Cerebellar cortex (tissue), 1 donor: ENCODE measurements at places on chromosomes 3 and 15.

- DNase-seq: no peak
Observed at GRCh38 chr3:125310623-125311081, 64.5 kb downstream of the ZNF148 start.

DNA sequence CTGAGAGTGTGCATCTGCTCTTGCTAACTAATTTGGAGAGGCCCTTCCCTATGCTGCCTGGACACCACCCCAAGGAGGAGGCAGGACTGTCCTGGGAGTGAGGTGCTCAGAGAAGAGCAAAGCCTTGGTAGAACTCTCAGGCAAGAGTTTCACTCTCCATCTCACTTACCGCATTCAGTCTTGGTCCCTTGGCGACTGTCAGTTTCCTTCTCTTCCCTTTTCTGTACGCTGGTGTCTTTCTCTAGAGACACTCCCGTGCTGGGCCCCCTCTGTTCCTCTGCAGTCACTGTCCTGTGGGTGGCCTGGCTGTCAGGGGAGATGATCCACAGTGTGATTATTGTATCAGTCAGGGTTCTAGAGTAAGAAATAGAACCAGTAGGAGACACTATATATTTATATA is 44.0 kb downstream of the IDH2 start:
- DNase-seq: no peak

DNA sequence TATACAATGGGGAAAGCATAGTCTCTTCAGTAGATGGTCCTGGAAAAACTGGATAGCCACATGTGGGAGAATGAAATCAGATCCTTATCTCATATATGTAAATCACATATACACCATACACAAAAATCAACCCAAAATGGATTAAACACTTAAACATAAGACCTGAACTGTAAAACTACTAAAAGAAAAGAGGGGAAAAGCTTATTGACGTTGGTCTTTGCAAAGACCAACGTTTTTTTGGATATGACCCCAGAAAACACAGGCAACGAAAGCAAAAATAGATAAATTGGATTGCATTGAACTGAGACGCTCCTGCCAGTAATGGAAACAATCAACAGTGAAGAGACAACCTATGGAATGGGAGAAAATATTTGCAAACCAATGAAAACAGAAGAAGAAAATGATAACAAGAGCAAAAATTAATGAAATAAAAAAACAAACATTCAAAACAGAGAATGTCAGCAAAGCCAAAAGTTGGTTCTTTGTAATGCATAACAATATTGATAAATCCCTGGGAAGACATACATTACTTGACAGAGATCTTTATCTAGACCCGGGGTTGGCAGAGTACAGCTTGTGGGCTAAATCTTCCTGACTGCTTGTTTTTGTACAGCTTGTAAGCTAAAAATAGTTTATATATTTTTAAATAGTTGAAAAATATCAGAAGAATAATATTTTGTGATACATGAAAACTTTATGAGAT is 86.9 kb downstream of the NEO1 start:
- DNase-seq: no peak

DNA sequence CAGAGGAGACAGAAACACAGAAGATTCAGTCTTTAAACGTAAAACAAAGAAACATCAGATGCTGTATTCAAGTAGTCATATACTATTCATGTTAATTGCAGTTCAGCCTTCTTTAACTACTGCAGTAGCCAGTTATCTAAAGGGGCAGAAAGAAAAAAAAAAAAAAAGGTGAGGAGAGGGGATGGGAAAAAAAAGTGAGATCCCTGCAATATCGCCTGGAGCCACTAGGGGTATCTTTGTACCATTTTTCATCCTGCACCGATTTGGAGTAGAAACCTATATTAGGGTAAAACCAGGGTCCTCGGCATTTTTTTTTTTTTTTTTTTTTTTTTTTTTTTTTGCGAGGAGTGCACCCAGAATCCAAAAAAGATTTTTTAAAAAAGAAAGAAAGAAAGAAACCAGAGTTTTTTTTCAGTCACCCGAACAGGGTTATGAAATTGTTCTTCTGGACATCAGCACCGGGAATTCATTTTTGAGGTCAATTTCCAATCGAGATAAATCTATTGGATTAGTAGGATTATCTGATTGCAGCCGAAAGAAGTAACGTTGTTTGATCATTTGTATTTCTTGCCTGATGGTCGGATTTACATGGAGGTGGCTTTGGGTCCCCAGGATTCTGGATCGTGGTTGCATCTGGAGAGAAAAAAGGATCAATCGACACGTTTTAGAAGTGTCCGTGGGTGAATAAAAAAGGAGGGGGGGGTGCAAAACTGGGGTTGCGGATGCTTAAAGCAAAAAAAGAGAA is 186.7 kb downstream of the NLGN1 start:
- DNase-seq: peak; percentile 79

DNA sequence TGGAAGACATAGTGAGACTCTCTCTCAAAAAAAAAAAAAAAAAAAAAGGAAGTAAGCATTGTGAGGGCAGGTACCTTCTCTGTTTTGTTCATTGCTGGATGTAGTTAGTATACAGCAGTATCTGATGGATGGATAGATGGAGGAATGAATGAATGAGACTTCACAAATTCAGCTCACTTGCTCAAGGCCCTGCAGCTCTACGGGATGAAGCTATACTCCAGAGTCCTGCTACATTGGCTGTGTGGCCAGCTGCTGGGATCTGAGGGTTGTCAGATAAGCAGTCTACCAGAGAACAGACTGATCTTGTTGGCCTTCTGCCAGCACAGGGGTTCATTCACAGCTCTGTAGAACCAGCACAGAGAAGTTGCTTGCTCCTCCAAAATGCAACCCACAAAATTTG is 35.0 kb downstream of the MLH1 start:
- no peak for DNase-seq

DNA sequence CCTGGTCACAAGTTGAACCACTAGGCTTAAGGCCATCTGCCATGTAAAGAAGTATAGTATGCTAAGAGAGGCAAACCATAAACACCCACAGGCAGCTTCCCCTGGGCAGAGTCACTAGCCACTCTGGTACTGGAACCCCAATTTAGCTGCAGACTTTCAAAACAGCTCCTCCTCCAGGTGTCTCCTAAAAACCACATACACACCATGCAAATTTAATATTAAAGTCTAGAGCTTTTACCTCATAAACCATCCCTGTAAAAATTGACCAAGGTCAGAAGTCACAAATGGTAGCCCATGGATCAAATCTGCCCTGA is 99.1 kb upstream of the STT3B start:
- DNase-seq: no peak

DNA sequence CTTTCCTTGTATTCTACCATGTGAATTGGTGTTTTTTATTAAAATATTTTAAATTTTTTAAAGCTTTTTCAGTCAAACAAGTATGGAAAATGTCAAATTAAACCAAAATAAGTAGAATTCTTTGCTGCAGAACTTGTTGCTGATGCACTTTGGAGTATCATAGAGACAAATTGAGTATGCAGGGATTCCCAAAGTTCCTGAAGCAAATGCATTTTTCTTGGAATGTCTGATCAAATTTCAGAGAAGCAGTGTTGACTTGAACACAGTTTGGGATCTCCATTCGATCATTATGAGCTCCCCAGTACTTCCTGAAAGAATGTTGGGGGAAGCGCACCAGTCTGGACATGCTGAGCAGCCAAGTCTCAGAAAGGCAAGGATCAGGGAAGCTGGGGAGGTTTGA is 517.8 kb upstream of the CFAP20DC start:
- DNase-seq: no peak

DNA sequence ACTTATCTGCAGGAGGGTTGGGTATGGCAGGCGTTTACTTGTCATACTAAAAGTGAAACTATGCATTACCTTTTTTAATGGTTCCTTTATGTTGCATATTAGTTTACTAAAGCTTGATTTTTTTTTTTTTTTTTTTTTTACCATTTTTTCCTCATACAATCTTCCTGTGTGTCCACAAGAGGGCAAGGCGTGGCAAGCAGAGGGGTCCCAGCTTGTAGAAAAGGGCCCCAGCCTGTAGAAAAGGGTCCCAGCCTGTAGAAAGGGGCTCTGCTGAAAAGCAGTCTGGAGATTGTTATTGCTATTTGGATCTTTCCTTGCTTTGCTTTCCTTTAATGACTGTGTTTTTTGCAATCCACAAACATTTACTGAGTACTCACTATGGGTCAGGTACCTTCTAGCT is 21.9 kb downstream of the MKRN2 start:
- no peak for DNase-seq

- no peak for DNase-seq
Observed at GRCh38 chr3:142943349-142943748, 20.1 kb downstream of the PAQR9 start.

DNA sequence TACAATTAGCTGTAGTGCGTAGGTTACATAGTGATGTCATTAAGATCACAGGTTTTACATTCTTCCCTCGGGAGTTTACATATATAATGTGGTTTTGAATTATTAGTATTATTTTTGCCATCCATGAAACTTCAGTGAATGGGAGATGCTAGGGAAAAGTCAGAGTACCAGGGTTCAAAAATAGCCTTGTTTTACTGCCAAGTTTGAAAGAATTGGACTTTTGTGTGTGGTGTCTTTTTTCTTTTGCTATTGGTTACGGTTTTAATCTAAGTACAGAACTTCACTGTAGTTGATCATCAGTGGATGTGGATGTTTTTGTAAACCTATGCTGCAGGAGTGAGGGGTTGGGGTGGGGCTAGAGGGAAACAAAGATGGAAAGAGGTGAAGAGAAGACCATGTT is 20.7 kb downstream of the SLC25A26 start:
- DNase-seq: no peak

DNA sequence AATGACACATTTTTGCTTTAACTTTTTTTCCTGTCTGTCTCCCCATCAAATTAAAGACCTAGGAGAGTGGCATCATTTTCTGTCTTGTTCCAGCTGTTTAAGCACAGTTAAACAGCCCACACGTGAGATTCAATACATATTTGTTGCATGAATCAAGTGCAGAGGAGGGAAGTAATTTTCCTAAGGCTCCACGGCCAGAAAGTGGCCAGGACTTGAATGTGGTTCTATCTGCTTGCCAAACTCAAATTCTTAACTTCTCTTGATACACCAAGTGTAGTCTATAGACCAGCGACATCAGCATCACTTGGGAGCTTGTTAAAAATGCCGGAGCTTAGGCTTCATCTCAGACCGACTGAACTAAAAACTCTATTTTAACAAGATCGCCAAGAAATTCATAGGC is 724.8 kb upstream of the CFAP20DC start:
- no peak for DNase-seq

GRCh38 chr15:30827625-30828303 is 76.0 kb upstream of the FAN1 start:
- no peak for DNase-seq

- DNase-seq: peak; percentile 36
Observed at GRCh38 chr3:50126287-50127211, 28.6 kb upstream of the SEMA3F start.

DNA sequence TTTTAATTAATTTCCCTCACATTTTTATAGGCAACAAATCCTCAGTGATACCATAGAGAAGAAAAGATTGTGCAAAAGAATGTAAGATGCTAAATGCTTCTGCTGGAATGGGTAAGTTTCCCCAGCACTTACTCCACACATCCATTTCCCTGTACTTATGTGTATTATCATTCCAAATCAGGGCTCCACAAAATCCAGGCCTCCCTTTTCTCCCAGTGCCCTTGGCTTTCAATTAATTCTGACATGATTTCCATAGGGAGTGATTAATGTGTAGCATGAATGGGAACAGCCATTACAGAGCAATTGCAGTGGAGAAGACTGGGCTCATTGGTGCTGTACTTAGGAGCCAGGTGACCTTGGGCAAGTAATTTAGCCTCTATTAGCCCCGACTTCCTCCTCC is 41.3 kb upstream of the UBE2E1 start:
- no peak for DNase-seq

DNA sequence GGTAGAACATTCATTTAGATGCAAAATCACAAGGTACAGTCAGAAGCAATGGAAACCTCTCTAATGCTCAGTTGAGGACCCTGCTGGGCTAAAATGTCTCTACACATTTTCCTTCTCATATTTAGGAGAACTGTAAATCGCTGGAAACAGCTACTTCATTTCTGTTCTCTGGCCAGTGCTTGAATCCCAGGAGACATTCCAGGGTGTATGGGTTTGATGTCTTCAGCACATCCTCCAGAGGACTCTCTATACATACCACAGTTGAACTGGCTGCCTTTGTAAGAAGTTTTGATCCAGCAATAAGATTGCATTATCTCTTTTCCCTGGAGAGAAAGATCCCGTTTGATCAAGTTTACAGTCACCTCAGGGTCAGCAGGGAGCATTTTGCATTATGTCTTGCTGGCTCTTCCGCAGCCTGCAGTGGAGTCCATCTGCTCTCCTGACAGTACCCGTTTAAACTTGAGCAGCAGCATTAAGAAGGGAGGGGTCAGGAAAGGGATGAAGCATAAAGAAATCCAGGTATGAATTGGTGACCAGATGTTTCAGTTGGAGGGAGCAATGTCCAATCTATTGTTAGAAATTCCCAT is 676.0 kb downstream of the EPHA3 start:
- no peak for DNase-seq

GRCh38 chr3:25427563-25427941 is 511 bp upstream of the RARB start:
- DNase-seq: no peak

- peak; percentile 15 for DNase-seq
Observed at GRCh38 chr15:40582726-40583246, 11.3 kb upstream of the KNL1 start.

GRCh38 chr3:24160424-24161095 is 215.5 kb downstream of the NR1D2 start:
- no peak for DNase-seq
